ENCODE measurements at places on chromosomes 13 and 19. TPM values are rescaled to one million over a fixed set of nuclear protein-coding genes. Genes with fewer than 3 reads are reported as not detected.
A peak's percentile ranks its signal among the peaks of the same experiment; 100 is the strongest.

The KIR2DL3 gene
- total RNA-seq, result not detected

DNA sequence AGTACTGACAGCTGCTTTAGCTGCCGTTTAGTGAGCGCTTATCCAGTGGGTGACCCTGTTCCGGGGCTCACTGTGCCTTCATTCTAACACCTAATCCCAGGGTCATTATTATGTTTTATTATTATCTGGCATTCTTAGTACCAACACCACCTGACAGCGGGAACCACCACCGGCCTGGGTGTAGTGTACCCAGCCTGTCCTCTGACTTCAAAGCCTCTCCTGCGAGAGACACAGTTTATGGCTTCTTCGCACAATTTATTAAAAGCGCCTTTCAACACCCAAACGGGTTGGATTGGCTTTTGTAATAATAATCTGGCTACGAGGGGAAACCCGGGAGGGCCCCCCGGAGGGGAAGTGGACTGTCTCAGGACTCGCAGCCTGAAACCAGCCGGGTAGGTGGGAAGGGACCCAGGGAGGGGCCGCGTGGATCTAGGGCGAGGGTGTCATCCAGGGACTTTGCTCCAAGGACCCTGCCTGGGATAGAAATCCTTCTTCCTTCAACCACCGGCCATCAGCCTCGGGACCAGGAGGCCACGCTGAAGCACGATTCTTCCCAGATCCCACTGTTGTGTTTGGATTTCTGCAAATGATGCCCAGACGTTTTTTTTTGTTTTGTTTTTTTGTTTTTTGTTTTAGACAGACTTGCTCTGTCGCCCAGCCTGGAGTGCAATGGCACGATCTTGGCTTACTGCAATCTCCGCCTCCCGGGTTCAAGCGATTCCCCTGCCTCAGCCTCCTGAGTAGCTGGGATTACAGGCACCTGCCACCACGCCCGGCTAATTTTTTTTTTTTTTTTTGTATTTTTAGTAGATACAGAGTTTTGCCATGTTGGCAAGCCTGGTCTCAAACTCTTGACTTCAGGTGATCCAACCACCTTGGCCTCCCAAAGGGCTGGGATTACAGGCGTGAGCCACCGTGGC lies 1.6 kb upstream of the ZBTB7A start:
- peak; percentile 26 for DNase-seq

DNA sequence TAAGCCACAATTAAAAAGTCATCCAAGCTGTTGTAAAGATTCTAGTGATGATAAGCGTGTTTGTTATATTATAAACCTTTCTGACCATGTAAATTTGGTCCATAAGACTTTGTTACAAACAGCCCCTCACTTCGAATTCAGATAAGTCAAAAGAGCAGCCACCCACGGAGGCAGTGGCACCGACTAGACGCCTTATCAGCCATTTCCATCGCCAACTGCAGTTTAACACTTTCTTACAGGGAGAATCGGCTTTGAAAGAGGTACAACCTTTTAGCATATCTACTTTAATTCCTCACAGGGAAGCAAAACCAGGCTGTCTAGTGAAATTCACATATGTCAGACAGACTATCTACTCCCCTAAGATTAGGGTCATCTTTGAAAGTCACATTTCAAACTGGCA lies 47.5 kb downstream of the SOX21 start:
- DNase-seq, result no peak

GRCh38 chr13:29484236-29484635 lies 111.3 kb downstream of the SLC7A1 start:
- DNase-seq, result no peak

DNA sequence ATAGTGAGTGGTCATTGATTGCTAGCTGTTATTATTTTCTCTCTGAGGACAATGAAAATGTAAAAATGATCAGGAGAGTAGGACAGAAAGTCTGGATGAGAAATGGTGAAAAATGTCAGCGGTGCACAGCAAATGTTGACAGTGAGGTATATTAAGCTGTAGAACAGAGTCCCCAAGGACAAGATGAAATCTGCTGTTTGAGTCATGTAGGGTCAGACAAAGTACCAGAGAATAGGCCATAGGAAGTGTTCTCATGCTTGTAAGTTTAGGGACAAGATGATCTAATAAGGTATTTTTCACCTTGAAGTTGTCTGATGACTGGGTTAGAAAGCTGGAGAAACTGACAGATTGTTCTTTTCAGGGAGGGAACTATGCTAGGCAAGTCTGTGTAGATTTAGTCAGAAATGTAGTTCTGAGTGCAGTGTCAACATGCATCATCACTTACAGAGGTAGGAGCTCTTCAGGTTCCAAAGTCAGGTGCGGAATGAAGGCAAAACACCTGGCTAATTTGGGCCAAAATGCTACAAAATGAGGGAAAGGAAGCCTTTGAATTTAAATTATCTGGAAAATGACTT lies 369.3 kb downstream of the DLEU7 start:
- no peak for DNase-seq

All from cerebellum (tissue), 4 donors.